ENCODE measurements at places on chromosomes 12 and 14.

- DNase-seq: no peak
These were observed 17.7 kb downstream of the ETV6 start for GRCh38 chr12:11667171-11667570.

DNA sequence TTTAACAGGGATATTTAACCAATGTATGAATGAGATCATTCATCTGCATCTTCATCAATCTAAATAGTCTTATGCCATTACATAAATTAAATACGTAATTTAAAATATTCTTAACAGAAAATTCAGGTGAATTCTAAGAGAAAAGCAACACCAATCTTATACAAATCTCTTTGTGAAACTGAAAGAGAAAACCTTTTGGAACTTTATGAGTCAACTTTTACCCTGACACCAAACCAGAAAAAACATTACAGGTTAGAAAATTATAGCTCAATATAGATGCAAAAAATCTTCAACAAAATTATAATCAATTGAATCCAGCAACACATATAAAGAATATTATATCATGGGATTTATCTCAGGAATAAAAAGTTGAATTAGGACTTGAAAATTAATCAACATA lies 3.4 kb downstream of the GLIPR1L1 start:
- DNase-seq: no peak

DNA sequence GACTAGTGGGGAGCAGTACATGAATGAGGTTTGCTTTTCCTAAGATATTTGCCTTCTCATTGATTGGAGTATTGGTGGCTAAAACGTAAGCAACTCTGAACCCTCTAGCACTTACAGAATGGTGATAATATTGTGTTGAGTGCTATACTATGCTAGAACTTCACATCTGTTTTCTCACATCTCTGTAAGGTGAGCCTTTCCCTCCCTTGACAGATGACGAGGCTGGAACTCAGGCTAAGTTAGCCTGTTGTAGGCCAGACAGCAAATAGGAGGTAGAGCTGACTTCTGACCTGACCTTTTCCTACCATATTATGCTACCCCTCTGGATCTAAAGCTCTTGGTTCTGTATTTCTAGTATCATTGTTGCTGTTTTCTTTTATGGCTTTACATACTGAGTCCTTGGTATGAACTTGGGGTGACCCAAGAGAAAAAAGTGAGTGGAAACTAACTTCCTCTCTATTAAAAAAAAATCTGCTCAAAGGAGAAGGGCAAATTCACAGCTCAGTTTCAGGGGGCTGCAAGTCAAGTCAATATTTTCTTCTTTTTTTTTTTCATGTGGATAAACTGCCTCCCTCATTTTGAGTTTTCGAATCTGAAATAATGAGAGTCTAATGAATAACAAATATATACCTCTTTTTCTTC lies 85.9 kb downstream of the CRADD start:
- no peak for DNase-seq

DNA sequence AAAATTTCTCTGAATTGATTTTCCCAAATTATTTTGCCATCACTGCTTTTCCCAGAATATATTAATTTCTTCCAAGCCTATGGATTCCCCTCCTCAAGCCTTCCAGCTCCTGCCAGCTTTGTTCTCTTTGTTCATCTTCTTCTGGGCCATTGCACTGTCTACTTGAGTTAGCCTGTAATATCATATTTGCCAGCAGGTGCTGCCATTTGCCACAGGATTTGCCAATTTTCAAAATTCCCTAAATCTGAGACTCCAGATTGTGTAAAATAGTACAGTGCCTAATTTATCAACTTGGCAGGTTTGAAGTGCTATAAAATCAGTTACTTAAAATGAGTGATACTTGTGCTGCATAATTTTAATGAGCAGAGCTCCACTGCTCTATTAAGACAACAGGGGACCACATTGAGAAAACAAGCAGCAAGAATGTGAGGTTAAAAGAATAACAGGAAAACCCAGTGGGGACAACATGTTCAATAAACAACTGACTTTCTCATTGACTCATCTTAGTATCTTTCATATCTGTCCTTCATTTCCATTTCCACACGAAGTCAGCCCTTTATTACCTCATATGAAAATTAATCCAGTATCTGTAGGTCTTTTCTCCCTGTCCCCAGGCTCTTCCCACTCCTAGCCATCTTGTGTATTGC lies 84.6 kb upstream of the CCDC196 start:
- DNase-seq: no peak

GRCh38 chr14:36518586-36519430 lies 1.2 kb downstream of the NKX2-1 start:
- no peak for DNase-seq

- no peak for DNase-seq
These were observed 224.3 kb downstream of the SLC41A2 start for GRCh38 chr12:104733717-104734175.

DNA sequence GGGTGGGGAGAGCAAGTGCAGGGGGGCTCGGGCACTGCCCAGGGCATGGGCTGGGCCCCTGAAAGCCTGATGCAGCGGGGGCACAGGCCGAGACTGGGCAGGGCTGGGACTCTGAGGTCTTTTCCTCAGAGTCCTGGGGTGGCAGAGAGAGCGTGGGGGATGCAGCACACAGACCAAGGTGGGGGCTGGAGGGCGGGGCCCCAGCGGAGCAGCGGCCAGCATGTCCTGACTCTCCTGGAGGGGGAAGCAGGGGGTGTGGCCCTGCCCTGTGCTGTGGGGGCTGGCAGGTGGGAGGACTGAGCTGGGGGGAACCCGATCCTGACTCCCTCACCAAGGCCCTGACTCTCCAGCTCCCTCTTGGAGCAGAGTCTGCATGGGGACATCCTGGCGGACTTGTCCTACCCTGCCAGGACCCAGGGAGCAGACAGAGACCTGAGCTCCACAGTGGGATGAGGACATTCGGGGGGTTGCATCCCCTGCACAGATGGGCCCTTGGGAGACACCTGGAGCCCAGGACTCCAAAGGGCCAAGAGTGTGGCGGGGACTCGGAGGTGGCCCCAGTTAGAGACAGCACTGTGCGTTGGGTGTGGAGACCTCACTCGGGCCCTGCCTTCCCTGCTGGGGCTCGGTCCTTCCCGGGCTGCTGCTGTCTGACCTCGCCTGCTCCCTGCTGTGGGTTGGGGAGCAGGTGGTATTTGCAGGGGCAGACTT lies 326.1 kb downstream of the TMEM121 start:
- DNase-seq: no peak

DNA sequence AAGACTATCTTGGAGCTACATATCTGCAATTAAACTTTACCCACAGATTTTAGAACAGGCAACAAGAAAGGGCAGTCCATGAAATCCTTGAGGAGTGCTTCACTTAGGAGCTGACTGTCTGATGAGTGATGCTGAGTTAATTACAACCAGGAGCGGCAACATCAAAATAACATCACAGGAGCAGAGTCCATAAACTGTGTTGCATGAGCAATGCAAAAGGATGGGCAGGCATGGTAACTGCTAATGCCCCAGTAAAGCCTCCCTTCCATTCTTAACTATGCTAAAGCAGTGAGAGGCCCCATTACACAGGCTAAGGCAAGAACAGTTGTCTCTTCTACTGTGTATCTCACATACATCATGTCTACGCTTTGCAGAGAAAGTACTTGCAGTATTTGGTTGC lies 156.6 kb downstream of the PAX9 start:
- no peak for DNase-seq

DNA sequence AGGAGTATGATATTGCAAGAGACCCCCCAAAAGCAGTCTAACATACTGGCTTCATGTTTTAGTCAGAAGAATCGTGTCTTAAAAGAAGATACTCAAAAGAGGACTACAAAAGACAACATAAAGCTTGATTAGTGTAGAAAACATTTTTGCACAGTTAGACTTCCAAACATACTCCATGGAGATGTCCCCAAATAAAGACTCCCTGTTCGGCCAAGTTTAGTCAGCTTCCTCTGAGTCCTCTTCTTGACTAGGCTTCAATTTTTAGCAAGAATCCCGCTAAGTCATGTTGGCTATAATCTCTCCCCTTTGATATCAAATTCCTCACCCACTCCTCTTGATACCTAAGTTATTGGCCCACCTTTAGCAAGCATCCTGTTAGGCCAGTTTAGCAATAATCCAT lies 298.0 kb downstream of the RMST start:
- DNase-seq: no peak

DNA sequence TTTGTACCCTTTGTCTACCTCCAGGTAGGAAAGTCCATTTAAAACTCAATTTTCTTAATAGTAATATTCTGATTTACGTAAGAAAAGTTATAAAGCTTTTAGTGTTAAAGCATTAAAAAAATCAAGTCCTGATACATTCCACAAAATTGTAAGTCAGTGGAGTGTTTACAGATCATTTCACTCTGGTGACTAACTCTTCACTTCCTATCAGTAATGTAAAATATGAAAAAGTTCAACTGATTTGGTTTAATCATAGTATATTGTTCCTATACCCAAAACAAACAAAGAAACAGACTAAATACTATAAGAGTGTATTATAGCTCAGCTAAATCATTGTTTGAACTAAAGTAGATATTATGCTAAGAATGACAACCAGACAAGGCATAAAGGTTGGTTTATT lies 85.9 kb downstream of the VEZT start:
- DNase-seq: no peak

DNA sequence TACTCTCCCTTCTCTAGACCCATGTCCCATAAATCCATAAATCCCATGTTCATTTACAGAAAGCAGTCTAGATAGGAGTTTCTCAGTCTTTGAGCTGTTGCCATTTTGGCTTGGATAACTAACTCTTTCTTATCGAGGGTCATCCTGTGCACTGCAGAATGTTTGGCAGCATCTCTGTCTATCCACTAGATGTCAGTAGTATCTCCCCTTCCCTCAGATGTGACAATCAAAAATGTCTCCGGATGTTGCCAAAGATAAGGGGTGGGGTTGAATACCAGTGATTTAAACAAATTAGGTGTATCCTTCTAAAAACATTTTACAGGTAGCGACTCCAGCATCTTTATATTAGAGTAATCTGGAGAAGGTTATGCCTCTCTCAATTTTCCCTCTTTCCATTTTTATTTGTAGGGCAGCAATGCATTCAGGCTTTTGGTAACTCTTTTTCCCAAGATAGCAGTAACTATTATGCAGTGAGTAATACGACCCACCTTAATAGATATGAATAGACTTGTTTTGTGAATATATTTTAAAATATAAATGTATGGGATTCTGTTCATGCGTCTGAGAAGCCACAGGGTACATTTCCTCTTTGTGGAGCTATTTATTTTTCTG lies 100.7 kb downstream of the LRRK2 start:
- DNase-seq: no peak

- no peak for DNase-seq
These were observed 445.8 kb downstream of the ATP23 start for GRCh38 chr12:58387199-58387598.

DNA sequence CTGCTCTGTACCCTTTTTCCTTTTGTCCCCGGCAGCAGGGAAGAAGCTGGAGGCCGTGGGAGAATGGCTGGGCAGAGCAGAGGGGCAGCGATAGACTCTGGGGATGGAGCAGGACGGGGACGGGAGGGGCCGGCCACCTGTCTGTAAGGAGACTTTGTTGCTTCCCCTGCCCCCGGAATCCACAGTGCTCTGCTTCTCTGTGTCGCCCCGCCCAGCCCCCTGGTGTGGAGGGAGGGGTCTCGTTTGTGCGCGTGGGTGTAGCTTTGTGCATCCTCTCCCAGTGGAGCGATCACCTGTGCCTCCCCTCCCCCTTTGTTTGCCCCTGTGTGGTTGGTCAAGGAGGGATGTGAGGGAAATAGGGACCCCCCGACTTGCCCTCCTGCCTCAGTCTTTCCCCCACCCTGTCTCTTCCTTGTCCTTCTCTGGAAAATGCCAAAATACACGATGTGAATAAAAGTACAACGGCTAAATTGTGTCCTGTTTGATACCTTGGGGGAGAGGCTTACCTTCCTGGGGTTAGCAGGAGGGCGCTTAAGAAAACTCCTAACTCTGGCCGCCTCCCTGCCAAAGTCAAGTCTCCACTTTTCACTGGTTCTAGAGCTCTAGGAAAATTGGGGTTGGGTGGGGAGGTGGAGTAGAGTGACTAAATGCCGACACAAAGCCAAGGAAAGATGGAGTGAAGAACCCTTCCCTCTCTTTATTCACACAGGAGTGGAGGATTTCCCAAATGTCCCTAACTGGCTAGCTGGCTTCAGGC lies 990 bp upstream of the TPI1 start:
- DNase-seq: no peak

- no peak for DNase-seq
These were observed 10.9 kb upstream of the PIK3C2G start for GRCh38 chr12:18250313-18250916.

- DNase-seq: no peak
These were observed 55.9 kb downstream of the SOX5 start for GRCh38 chr12:23893611-23894010.

- peak; percentile 45 for DNase-seq
These were observed 56.1 kb downstream of the BMP4 start for GRCh38 chr14:53900499-53900898.

- DNase-seq: peak; percentile 96
These were observed 2.1 kb upstream of the SERPINA1 start for GRCh38 chr14:94390372-94391086.

GRCh38 chr12:42854826-42855225 lies 265.3 kb upstream of the PRICKLE1 start:
- DNase-seq: no peak

GRCh38 chr12:127496255-127496654 lies 770.7 kb upstream of the TMEM132C start:
- DNase-seq: no peak

DNA sequence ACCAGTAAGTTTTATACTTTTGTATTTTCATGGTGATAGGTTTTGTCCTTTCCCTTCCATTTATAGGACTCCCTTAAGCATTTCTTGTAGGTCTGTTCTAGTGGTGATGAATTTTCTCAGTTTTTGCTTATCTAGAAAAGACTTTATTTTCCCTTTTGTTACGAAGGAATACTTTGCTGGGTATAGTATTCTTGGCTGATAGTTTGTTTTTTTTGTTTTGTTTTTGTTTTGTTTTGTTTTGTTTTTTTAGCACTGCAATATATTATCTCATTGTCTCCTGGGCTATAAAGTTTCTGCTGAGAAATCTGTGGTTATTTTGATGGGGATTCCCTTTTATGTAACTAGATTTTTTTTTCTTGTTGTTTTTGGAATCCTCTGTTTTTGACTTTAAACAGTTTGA lies 67.7 kb downstream of the FBXO33 start:
- DNase-seq: no peak
